CD8-positive, alpha-beta T cell (primary cell): ENCODE measurements at places on chromosomes 3 and 15.

- DNase-seq: peak; percentile 43
These were observed 383.1 kb upstream of the TPRG1 start for GRCh38 chr3:188788621-188789081.

GRCh38 chr3:114320246-114320645, 26.4 kb downstream of the TIGIT start:
- no peak for DNase-seq

- DNase-seq: no peak
These were observed 68.6 kb downstream of the FHIT start for GRCh38 chr3:61182662-61183061.

GRCh38 chr3:159128628-159129027, 326.8 kb downstream of the MFSD1 start:
- no peak for DNase-seq

GRCh38 chr15:83115831-83116565, 8.6 kb downstream of the TM6SF1 start:
- no peak for DNase-seq

DNA sequence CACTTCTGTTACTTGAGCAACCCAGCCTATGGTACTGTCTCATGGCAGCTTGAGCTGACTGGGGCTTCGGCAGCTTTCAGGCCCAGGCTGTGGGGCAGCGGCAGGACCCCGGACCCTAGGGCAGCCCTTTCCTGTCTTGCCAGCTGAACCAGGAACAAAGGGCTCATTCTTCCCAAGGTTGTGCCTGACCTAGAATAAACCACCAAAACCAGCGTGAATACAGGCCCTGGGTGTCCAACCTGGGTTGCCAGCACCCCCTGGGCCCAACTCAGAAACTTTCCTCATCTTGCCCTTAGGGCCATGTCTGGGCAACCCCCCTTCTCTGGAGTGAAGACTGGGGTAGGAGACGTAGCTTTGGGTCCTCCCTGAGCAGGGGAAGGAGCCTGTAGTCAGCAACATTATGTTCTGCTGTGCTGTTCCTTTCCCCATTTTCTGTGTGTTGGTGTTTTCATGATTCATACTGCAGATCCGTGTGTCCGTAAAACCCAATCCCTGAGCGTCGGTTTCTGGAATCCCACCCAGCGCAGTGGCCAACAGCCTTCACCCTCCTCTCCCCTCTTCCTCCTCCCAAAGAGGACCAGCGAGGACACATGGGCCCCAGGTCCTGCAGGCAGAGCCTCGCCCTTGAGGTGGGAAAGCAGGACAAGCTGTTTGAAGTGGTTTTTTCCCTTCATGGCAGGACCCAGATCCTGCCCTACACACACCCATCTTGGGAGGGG, 33.5 kb downstream of the TKT start:
- no peak for DNase-seq

DNA sequence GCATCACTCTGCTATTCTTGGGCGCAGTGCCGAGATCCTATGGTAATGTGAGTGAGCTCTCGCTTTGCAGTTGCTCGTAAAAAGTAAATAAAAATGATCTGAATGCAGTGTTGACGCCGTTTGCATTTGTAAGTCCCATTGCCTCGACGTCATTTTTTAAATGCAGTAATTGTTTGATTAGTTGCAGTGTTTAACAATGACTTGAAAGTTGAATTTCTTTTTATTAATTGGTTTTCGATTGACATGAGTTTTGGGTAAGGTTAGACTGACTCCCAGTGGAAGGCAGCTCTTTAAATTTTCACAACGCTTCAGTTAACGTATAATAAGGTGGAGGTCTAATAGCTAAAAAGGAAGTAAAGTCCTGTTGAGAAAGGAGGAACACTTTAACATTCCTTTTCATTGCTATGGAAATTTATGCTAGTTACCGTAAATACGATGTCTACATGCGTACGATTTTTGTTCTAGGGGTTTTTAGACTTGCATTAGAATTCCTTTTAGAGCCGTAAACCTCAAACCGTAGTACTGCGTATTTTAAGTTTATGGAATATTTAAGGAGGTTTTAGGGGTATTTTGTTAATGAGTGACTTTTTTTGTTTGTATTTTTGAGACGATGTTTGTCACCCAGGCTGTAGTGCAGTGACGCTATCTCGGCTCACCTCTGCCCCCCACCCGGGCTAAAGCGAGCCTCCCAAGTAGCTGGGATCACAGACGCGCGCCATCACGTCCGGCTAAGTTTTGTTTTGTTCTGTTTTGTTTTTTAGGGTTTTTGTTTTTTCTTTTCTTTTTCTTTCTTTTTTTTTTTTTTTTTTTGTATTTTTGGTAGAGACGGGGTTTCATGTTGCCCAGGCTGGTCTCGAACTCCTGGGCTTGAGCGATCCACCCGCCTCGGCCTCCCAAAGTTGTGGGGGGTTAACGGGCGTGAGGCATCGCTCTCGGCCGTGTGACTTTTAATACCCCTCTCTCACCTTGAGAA, 1.4 kb downstream of the MORF4L1 start:
- DNase-seq: peak; percentile 69

GRCh38 chr3:198032039-198032936, 72.3 kb downstream of the LMLN start:
- DNase-seq: no peak

- DNase-seq: no peak
These were observed 292.2 kb downstream of the NR2F2 start for GRCh38 chr15:96622714-96623113.

- no peak for DNase-seq
These were observed 970.6 kb downstream of the DIPK2A start for GRCh38 chr3:144942093-144942837.

GRCh38 chr15:96690733-96691132, 360.2 kb downstream of the NR2F2 start:
- no peak for DNase-seq

DNA sequence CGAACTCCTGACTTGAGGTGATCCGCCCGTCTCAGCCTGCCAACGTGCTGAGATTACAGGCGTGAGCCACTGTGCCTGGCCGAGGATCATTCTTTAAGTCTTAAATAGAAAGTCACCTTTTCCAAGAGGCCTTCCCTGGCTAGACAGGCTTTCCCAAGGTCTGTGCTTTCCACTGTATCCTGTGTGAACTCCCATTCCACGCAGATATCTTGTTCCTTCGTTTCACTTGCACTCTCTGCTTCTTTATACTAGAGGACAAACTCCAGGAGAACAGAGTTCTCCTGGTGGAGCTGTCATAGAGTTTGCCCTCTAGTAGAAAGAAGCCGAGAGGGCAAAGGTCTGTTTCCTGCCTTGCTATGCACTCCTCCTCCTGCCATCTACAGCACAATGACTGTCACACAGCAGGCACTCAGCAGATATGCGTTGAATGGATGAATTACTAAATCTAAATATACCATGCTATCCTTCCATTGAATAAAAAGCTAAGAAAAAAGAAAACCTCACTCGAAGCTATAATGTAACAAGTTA, 211.2 kb downstream of the FOXP1 start:
- no peak for DNase-seq

- DNase-seq: no peak
These were observed 150.2 kb downstream of the GSK3B start for GRCh38 chr3:119944091-119944490.

GRCh38 chr3:46719044-46719565, 1.4 kb upstream of the PRSS50 start:
- DNase-seq: no peak

- DNase-seq: no peak
These were observed 1006.8 kb upstream of the SEMA6D start for GRCh38 chr15:46710401-46710960.
